ENCODE measurements at places on chromosomes 2 and 18.

DNA sequence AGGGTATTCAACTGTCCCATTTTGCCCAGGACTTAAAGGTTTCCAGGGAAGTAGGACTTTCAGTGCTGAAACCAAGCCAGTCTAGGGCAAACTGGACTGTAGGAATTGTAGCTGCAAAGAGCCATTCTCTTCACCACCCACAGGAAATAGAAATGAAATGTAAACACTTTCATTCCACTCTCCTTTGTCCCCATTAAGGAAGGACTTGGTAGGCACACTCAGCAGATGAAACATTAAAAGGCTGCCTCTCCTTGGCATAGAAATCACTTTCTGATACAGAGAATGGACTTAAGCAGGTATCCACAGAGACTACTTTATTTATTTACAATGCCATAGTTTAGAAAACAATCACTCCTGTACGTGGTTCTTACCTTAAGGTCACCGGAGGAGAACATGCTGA, 102.9 kb upstream of the CCDC195 start:
- DNase-seq = no peak

DNA sequence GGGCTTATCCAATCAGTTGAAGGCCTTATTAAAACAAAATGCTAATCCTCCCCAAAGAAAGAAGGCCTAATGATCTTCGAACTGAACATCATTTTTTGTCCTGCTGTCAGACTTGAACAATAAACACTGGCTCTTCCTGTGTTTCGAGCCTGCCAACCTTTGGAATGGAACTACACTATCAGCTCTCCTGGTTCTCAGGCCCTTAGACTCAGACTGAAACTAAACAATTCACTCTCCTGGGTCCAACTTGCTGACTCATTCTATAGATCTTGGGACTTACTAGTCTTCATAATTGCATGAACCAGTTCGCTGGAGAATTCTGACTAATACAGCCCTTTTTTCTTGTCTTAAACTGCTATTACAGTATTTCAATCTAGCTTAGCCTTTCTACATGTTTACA, 235.2 kb downstream of the LNPK start:
- no peak for DNase-seq

- no peak for DNase-seq
Observed at GRCh38 chr2:148967578-148967977, 70.9 kb upstream of the LYPD6B start.

GRCh38 chr18:75752740-75753263, 325.3 kb upstream of the SMIM21 start:
- DNase-seq = no peak

- no peak for DNase-seq
Observed at GRCh38 chr2:211942153-211942552, 596.4 kb downstream of the ERBB4 start.
